DMS79 treated with DMSO at 0.1 percent for 48 hours (cell line): ENCODE measurements at places on chromosomes 6 and 20.
A peak's percentile ranks its signal among the peaks of the same experiment; 100 is the strongest.

- no peak for DNase-seq
Observed at GRCh38 chr6:159602431-159603041, 90.5 kb downstream of the SOD2 start.

DNA sequence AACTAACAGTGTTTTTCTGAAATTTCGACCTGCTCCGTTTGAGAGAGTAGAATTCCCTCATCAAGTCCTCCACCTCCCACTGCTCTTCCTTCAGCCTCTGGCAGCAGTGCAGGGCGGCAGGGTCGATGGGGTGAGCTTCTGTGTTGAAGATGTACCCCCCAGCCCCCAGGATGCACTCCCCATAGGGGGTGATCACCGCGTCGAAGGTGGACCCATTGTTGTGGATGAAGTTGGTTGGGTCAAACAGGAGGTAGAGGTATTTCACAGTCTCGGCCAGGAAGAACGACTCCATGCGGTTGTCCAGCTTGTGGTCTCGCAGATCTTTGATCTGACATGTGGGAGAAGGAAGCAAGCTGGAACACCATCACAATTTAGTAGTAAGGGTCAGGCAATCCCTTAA, 23.0 kb upstream of the TRPC4AP start:
- DNase-seq, result no peak

DNA sequence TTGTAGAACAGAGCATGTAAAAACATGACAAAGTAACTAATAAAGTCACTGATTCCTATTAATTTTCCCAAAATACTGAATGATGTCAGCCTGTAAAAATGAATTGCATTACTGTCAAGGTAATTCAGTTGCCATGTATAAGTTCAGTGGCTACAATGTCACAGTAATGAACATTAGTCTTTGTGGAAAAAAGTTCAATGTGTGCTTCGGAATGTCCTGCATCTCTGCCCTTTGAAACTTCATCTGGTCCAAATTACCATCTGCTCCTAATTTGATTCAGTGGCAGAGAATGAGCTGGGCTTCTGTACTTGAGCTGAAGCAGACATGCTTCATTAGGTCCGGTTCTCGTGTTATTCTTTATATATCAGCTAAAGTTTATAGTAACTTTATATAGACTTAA, 567.4 kb downstream of the COL12A1 start:
- no peak for DNase-seq

- DNase-seq, result peak; percentile 46
Observed at GRCh38 chr6:42960243-42961019, at the start of gene GNMT. GNMT (plus strand) TSS chr6:42960754; CDS start chr6:42960768, 14 bp downstream.

GRCh38 chr20:59525500-59526241, 78.7 kb upstream of the PHACTR3 start:
- peak; percentile 68 for DNase-seq

DNA sequence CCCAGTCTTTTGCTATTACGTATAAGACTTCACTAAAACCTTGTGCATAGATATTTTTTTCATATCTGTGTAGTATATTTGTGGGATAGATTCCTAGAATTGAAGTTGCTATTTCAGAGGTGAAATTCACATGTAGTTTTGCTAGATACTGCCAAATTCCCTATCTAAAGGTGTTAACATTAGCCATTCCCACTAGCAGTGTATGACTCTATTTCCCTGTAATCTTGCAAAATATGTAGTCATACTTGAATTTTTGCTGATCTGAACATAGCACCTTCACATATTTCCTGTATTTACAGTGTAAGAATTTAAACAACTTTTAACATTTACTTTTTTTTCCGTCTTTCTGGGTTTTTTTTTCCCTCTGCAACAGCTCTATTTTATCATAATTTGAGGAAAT, 24.9 kb downstream of the SENP6 start:
- no peak for DNase-seq

DNA sequence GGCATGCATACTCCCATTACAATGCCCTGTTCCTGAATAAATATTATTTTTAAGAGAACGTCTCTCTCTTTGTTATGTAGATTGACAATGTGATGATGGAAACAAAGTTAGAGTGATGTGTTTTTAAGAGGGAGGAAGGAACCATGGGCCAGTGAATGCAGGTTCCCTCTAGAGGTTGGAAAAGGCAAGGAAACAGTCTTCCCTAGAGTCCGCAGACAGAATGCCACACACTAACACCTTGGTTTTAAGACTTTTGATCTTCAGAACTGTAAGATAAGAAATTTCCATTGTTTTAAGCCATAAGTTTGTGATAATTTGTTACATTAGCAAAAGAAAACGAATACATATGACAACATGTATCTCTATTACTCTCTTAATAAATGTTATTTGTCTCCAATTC, 4.7 kb upstream of the CENPW start:
- DNase-seq, result no peak

DNA sequence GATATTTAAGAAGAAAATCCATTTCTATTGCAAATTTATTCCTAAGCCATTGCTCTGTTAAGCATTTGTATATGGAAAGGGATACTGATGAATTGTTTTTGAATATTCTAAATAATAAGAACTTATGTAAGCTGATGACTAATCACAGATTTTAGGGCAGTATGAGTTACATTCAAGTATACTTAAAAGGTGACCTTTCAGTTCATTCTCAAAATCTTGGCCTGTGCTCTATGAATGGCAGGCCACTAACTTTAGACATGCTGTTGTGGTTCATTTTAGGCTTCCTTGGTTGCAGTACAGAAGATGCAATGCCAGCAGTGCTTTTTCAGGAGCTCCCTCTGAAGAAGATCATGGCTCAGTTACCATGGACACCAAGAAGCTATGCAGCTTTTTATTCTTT, 380.4 kb downstream of the CENPW start:
- DNase-seq, result no peak

DNA sequence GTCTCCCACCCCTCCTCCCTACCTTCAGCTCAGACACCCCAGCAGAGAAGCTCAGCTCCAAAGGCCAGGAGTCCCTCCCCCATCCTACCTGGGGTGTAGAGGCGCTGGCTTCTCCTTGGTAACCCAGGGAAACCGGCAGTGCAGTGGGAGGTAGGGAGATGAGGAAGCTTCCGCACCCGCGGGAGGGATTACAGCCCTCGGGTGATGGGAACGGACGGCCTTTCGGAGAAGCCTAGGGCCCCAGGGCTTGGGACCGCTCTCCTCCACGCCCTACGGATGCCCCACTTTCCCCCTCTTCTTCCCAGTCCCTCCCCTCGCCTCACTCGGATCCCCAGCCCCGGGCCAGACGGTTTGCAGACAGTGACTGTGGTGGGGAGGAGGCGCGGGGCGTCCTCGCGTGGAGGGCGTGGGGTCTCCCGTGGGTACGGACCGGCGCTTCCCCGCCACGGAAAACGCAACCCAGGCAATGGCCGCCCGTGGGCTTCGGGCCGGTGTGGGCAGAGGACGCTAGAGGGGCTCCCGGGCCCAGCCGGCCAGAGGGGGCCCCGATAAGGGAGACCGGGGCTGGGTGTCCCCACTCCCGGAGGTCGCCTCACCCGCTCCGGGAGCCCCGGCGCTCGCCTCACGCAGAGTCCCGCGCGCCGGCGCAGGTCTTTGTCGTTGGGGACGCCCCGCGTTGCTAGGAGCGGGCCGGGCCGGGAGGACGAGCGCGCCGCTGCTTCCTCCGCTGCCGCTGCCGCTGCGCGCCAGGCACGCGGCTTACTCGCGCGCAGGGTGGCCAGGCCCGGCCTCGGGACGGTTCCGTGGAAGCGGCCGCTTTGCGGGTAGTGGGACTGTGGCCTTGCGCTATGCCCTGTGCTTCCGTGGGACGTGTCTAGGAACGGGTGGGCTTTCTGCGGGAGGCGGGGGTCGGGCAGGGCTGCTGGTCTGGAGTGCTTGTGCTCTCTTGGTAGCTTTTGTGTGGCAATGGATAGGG, 15.8 kb downstream of the AARS2 start:
- DNase-seq, result peak; percentile 22

DNA sequence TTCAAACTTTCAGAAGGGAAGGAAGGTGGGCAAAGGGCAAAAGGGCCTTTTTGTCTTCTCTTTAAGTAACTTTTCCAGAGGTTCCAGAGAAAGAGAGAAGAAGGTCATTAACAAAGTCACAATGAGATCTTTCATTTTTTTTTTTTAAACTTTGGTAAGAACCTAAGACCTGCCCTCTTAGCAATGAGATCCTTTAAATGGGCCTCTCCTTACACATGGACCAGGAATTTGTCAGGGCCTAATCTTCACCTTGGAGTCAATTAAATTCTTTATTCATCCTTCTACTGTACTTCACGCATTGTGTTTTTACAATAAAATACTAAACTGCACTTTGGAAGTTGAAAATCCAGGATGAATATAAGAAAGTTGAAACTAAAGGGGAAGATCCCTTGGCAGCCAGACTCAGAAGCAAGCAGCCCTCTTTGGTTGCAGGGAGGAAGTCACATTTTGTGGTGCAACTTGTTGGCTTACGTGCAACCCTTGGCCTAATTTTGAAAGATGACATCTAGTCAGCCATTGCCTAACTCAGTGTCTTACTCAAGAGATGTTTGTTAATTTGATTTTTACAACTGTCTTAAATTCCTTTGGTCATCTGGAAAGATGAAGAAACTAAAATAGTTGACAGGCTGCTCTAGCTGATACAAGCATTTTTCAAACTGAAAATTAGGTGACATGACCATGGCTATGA, 11.9 kb upstream of the TMEM170B start:
- DNase-seq, result no peak

GRCh38 chr6:99458319-99458718, 33.2 kb upstream of the PNISR start:
- DNase-seq, result no peak

- no peak for DNase-seq
Observed at GRCh38 chr20:38135271-38135650, 29.8 kb downstream of the TGM2 start.

GRCh38 chr6:72552938-72553337, 68.9 kb upstream of the KCNQ5 start:
- no peak for DNase-seq

DNA sequence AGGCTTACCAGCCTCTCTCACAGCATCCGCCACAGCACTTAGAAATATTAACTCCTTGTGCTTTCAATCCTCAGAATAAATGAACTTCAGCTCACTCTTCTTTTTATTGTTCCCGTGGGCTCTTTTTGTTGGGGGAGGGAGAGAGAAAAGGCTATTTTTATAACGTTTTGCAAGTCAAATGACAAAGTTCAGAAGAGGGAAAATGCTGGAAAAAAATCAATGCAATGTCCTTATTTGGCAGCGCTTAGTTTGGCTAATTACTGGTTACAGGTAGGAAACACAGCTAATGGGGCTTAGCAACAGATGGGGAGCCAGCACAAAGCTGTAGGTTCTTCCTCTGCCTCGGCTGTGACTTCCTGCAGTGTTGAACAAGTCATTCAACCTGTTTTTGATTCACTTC, 1067.0 kb upstream of the MAP3K7 start:
- peak; percentile 17 for DNase-seq
